Heart right ventricle (tissue), 16 donors: ENCODE measurements at places on chromosomes 12 and 14. TPM values are rescaled to one million over a fixed set of nuclear protein-coding genes. Genes with fewer than 3 reads are reported as not detected.

DNA sequence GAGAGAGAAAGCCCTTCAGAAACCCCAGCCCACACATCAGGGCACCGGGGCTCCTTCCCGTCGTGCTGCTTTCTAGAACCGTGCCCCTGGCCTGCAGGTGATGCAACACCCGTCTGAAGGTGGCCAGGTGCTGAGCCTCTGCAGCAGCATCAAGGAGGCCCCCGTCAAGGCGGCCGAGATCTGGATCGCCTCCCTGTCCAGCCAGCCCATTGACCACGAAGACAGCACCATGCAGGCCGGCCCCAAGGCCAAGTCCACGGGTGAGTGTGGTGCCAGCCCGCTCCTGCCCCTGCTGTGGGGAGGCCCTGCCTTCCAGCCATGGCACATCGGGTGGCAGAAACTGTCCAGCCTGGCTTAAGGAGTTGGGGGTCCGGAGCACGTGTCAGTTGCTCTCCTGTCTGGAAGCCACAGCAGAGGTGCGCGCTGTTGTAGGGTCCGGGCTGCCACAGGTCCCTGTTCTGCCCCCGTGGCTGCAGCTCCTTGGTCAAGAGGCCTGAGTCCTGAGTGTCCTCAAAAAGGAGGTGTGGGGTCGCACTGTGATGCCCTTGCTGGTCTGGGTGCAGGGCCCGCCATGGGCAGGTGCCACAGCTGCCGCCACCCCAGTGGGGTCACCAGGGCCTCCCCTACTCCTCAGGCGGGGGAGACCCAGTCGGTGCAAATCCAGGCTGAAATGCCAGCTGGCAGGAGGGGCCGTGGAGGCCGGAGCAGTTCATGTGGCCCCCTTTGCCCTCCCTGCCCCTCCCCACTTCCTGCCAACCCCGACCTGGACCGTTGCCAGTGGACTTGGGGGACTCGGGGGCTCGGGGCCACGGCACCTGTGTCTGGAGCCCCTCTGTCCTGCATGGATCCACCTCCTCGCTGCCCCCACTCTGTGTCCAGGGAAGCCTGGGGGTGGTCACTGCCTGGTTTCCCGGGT is 31.0 kb upstream of the TEX22 start:
- peak; percentile 14 for DNase-seq

- DNase-seq, result no peak
Measured at GRCh38 chr14:53032161-53032803, 81.4 kb upstream of the FERMT2 start.

GRCh38 chr12:54009171-54010052 is 627 bp downstream of the HOXC8 start:
- no peak for DNase-seq

- no peak for DNase-seq
Measured at GRCh38 chr12:12804011-12804410, 9.1 kb upstream of the DDX47 start.

- no peak for DNase-seq
Measured at GRCh38 chr14:23559010-23559925, 3.2 kb downstream of the THTPA start.

DNA sequence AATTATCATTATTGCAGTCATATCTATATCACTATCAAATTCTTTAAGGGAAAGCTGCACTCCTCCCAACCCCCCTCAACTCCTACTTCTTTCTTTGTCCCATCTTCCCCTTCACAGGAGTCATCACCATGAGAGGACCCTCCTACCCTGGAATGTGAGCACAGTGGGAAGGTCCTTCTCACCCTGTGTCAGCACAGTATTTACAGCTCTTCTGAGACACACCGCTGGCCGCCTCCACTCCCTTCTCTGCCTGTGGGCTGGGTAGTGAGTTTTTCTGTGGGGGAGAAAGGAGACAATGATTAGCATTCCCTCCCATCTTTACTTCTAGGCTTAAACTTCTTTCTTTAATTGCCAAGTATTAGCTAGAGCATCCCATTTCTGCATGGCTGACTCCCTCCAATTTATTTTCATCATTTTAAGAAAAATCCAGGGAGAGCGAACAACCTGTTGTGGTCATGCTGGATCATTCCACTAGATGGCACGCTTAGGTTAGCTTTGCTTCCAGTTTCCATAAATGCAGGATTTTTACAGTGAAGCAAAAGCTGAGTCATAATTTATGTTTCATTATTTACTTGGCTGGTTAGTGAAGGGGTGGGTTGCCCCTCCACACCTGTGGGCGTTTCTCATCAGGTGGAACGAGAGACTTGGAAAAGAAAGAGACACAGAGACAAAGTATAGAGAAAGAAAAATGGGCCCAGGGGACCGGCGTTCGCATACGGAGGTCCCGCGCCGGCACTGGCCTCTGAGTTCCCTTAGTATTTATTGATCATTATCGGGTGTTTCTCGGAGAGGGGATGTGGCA is 188.5 kb downstream of the ALX1 start:
- DNase-seq, result peak; percentile 12

GRCh38 chr14:50060871-50061663 is 55.3 kb downstream of the VCPKMT start:
- DNase-seq, result no peak

- peak; percentile 48 for DNase-seq
Measured at GRCh38 chr12:99059824-99060511, 414.9 kb downstream of the APAF1 start.

DNA sequence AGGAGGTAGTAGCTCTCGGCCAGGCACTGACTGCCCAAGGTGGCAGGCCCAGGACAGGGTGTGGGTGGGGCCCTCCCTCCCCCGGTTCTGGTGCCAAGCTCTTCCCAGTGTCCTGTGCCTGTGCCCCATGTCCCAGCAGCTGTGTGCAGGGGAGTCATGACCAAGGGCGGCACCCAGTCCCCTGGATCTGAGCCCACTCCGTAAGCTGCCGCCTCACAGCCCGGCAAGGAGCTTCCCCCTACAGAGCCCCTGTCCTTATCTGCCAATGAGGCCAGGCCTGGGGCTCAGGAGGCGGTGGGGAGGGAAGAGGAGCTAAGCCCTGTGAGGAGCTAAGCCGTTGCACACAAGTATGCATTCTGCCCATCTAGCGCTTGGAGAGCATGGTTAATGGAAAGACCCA is 5.6 kb upstream of the C14orf180 start:
- DNase-seq, result peak; percentile 54

DNA sequence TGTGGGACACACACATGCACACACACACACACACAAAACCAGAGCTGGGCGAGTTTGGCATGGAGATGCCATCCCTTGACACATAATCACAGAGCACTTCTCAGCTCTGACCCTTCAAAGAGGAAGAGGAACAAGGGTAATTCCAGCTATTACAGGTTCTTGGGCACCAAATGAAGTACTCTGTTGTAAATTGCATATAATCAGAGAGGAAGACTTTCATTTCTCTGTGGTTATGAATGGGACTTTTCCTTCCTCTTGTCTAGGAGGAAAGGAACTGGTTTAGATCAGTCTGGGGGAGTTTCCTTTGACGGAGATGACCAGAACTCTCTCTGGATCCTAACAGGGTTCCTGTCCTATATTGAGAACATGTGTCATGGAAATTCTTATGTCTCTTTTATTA is 26.4 kb upstream of the FGF6 start:
- no peak for DNase-seq

- DNase-seq, result no peak
Measured at GRCh38 chr14:104532191-104532555, 47.4 kb upstream of the C14orf180 start.

DNA sequence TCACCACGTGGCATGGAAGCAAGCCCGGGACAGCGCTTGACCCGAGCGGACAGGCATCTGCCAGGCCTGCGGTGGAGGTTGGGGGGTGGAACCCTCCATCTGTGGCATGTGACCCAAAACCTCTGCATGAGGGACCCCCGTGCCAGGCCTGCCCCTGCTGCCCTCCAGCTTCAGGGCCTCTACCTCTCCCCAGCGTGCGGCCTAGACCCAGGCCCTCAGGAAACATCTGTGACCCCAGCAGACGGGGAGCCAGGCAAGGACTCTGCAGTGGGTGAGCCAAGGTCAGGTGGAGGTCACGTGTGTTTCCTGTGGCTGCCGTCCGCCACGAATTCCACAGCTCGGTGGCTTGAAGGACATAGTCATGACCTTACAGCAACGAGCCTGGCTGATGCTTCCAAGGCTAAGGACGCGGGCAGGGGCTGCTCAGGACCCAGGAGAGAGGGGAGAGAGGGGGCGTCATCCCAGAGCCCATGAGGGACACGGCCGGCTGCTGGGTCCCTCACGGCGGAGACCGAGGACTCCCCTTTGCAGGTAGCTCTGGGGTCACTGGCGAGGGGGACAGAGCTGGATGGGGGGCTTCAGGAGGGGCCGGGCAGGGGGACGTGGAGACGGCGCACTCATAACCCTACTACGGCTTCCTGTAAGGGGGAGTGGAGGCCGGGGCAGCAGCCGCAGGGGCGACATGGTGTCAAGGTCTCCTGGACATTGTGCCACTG is 91.5 kb downstream of the GALNT9 start:
- no peak for DNase-seq

- no peak for DNase-seq
Measured at GRCh38 chr12:9735601-9736000, 2.7 kb upstream of the CLECL1 start.

GRCh38 chr12:99914206-99914605 is 70.5 kb downstream of the ANKS1B start:
- DNase-seq, result no peak

DNA sequence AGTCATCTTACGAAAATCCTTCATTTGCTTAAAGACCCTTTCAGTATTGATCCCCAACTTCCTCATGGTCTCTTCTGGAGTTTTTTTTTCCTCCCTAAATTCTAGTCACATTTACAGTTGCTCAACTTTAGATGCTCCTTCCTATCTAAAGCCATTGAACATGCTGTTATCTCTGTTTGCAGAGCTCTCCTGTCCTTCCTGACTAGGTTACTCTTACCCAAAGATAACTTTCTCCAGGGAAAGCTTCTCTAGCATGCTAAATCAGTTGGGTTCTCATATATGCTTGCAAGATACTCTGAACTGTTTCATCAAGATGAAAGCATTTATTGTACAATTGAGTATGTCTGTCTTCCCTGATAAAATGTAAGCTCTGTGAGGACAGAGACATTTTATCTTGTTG is 1.8 kb upstream of the RAB21 start:
- DNase-seq, result no peak

DNA sequence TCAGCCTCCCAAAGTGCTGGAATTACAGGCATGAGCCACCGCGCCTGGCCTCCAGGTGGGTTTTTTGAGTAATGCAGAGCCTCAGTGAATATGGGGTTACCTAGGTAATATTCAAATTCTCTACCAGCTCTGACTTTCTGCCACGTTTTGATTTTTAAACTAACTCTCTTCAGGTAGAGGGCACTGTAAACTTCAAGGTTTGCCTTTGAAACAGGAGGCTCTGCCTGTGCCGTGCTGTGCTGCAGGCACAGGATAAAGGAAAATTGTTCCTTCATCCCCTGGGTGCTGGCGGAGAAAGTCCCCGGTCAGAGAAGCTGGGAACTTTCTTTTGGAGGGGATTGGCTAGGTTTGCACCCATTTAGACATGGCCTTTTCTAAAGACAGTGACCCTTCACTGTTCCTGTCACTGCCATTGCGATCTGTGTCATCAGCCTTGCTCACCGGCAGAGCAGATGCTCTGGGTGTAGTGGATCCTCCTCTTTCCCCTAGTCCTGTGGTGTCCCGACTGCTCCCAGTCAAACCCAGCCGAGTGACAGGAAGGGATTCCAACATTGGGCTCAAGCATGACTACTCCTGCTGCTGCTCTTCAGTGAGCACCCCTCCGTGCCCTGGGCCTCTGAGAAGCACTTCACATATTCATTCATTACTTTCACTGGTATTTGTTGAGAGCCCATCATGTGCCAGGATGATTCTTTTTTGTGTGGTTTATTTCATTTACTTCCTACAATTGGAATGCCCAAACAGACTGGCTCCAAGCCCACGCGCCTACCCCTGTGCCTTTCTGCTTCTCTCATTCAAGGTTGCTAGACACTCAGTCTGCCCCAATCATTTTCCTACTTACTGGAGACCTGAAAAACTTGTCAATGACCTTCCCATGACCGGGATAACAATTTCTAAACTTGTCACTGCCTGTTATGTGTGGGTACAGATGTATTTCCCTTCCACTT is 103.6 kb downstream of the TMEM30B start:
- no peak for DNase-seq

GRCh38 chr12:91108196-91108755 is 3.0 kb downstream of the LUM start:
- no peak for DNase-seq

- peak; percentile 14 for DNase-seq
Measured at GRCh38 chr14:34981743-34982420, 910 bp upstream of the SRP54 start.

DNA sequence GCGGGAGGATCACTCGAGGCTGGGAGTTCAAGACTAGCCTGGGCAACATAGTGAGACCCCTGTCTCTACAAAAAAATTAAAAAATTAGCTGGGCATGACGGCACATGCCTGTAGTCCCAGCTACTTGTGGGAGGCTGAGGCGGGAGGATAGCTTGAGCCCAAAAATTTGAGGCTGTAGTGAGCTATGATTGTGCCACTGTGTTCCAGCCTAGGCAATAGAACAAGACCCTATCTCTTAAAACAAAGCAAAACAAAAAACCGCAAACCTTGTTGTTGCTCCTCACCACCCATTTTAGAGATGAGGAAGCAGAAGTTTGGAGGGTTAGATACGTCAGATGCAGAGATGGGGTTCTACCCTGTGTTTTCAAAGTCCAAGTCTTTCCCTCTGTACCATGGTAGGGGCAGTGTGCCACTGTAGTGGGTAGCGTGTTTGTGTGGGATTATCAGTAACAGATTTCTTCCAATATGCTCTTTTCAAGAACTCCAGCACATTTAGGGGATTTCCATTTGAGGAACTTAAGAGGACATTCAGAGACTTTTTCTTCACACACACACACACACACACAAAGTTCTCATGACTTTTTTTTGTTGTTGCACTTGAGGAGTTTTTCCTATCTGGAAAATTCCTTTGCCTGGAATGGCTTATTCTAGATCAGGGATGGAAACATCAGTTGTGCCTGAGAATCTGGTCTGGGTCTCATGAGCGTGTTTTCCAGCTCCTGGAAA is 186.5 kb downstream of the CHST11 start:
- no peak for DNase-seq

Gene UNC79
- 0.32 TPM for total RNA-seq

Gene PTPRB
- total RNA-seq, result 39.9 TPM

Gene TAS2R10
- 0.24 TPM for total RNA-seq

Gene SDR9C7
- 0.14 TPM for total RNA-seq

Gene LAG3
- total RNA-seq, result 0.16 TPM

Gene DPPA3
- not detected for total RNA-seq

Gene MYO1H
- 0.46 TPM for total RNA-seq

Gene COX14
- total RNA-seq, result 216 TPM

Gene LBHD2
- not detected for total RNA-seq

Gene AICDA
- not detected for total RNA-seq

Gene SLC41A2
- 4.4 TPM for total RNA-seq
